ENCODE measurements at places on chromosomes 4 and X.

DNA sequence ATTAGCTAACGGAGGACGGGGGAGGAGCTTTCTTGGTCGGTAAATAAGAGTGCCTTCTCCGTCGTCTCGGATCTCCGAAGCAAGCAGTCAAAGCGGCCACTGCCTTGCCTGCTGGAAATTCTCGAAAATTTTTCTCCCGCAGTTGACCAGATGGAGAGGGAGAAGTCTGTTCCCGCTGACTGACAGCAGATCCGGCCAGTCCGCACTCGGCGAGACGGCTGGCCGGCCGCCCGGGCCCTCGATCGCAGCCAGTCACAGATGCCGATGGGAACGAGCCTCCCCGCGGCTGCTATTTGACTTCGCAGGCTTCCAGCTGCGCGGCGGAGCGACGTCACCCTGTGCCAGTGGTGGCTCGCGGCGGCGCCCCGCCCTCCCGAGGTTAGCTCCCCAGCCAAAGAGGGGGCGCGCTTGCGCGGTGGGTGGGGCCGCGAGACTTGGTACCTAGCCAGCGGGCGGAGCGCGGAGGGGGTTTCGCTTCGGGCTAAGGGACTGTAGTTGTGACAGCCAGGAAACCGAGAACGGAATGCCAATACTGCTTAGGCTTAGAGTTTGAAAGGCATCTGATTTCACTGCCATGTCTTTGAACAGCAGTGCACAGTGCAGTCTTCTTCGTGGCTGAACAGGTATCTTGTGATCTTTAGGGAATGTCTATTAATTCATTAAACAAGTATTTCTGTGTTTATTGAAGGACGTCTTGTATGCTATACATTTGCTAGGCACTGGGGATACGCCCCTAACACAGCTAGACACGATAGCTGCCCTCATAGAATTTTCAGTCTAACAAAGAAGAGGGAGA is at the start of gene PPM1K:
TSS of gene PPM1K (minus strand) at position 123 of the 796 bp plus-strand sequence. CDS start 5,978 bp downstream, outside the sequence.
- peak; percentile 99 for DNase-seq

- DNase-seq = peak; percentile 40
Observed at GRCh38 chr4:87838205-87838604, 5.4 kb downstream of the MEPE start.

DNA sequence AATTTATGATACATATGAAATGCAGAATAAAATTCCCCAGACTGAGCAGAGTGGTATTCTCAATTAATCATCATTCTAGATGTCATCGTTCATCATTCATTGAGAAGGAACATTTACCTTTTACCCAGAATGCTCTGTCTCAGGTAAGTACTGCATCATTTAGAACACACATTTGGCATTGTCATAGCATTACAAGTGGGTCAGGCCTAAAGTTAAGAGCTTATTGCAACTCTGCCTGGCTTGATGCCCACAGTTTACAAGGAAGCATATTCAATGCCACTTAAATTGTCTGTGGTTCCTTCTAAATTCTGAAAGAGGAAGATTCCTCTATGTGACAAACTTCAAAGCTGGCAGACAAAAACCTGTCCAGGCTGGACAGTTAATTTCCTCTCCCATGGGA is 87.3 kb downstream of the CAMK2D start:
- peak; percentile 23 for DNase-seq

- no peak for DNase-seq
Observed at GRCh38 chr4:41989994-41990364, 351 bp upstream of the SLC30A9 start.

- no peak for DNase-seq
Observed at GRCh38 chrX:54748626-54749025, 49.4 kb downstream of the ITIH6 start.

GRCh38 chr4:30630431-30630830 is 89.7 kb upstream of the PCDH7 start:
- DNase-seq = no peak

GRCh38 chr4:151567056-151567455 is 158.1 kb downstream of the FHIP1A start:
- DNase-seq = no peak

DNA sequence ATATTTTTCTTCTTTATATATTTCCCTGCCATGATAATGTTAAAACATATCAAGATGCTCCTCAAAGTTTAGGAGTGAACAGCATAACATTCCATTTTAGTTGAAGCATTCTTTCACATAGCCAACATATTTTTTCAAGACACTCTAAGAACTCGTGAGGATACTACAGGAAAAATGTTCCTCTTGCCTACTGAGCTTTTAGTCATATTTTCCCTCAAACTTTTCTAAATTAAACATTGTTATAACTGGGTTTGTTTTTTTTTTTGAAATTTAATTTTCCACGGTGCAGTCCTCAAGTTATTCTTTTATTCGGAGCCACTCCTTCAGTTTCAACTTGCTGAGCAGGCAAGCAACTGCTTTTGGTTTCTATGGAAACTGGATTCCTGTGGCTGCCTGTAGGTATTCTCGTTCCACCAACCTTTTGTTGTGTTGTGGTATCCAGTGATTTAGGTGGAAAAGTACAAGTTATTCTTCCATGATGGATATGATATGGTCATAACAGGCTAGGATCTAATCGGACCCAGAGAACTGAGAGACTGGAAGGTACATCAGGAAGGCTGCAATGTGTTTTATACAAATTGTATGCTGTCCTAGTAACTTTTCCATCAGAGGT is 248.0 kb downstream of the TRIML1 start:
- DNase-seq = peak; percentile 50

GRCh38 chrX:32514986-32515385 is 696.4 kb downstream of the DMD start:
- no peak for DNase-seq

- no peak for DNase-seq
Observed at GRCh38 chrX:118239178-118239870, 106.6 kb upstream of the WDR44 start.

DNA sequence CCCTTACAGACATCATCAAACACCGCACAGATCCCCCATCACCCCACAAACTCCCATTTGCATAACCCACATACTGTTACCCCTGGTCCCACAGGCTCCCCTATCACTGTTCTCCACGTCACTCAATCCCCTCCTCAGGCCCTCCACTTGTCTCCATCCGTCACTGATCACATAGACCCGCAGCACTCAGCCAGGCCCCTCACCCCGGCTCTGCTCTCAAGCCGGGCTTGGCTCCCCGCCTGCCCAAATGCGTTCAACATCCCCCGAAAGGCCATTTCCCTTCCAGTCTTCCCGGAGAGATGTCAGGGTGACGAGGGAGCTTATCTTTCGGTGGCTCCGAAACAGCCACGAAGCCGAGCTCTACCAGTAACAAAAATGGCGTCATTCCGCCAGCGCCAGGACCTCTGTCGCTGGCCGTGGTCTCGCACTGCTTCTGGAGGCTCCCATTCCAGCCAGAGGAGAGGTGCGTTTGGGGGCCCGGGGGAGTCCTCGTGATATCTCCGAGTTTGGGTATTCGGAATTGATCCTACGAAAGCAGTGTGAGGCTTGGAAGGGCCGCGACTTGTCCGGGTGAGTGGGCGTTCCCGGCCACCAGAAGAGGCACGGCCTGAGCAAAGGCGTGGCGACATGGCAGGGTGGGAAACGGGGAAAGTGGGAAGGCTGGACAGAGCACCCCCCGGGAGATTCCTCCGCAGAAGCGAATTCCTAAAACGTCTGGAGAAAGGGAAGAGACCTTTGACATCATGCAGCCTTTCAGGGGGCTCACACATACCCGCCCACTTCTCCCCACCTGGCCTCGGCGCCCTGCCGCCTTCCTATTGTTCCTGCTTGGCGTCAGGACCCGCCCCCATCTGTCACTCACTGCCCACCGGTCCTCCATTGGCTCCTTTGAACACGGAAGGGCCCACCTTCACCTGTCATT is at the start of gene ZNF630:
TSS of gene ZNF630 (minus strand) at position 577 of the 922 bp plus-strand sequence. CDS start 4,754 bp downstream, outside the sequence.
- peak; percentile 79 for DNase-seq

DNA sequence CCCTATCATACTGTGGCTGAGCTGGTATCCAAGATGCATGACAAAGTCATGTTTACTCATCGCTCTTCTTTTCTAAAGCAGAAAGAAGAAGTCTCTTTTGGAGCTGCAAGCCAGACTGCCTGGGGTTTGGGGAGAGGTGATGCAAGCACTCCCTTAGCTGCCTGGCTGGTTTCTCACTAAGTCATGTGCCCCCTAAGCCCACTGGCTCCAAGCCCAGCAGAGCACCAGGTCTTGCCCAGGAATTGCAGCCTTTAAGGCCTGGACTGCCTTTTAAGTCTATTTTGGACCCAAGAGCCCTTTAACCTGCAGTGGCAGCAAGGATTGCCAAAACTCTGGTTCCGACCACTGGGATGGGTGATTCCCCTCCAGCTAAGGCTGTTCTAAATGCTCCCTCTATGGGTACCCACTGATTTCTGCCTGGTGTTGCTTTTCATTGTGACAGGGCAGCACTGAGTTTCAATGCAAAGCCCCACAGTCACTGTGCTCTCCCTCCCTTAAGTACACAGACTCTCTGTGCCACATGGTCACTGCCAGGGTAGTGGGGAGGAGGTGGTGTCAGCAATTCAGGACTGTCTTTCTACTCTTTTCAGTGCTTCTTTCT is 548.6 kb downstream of the TLL1 start:
- peak; percentile 41 for DNase-seq

GRCh38 chr4:123638834-123639233 is 242.2 kb downstream of the SPRY1 start:
- DNase-seq = no peak

DNA sequence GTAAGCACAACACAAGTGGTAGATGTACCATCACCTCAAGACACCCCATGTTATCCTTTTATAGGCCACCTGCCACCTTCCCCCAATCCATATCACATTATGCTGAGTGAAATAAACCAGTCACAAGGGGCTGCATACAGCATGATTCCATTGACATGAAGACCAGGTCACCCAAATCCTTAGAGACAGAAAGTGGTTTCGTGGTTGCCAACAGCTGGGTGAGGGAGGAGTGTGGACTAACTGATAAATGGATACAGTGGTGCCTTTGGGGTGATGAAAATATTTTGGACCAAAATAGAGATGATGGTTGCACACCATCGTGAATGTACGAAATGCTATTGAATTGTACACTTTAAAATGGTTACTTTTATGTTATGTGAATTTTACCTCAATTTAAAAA is 65.7 kb upstream of the DMD start:
- no peak for DNase-seq

GRCh38 chr4:124409044-124409443 is 303.5 kb downstream of the ANKRD50 start:
- DNase-seq = no peak

DNA sequence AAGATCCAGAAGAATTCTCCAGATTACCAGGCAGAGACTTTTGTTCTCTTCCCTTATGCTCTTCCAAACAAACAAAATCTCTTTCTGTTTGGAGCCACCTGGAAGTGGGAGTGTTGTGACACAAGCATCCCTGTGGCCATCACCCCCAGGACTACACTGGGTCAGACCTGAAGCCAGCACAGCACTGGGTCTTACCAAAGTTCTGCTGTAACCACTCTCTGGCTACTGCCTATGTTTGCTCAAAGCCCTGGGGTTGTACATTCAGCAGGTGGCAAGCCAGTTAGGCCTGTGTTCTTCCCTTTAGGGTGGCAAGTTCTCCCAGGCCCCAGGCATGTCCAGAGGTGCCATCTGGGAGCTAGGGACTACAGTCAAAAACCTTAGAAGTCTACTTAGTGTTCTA is 43.7 kb upstream of the MAOA start:
- no peak for DNase-seq

GRCh38 chr4:108324450-108324849 is 155.7 kb upstream of the LEF1 start:
- no peak for DNase-seq

GRCh38 chrX:103681443-103681842 is 5.1 kb downstream of the MORF4L2 start:
- no peak for DNase-seq

DNA sequence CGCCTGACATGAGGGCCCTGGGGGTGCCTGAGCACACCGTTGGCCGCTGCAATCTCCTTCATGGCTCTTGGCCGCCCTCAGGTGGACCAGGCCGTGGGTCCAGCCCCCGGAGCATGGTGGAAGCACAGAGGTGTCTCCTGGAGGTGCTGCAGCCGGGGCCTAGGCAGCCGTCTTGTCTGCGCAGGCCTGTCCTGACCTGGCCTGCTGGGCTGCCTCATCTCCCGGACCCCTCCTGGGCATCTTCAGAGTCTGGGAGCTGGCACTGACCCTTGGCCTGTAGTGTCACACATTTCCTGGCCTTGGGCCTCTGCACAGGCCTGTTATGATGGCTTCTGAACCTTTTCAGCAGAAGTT is 20.9 kb downstream of the UVSSA start:
- DNase-seq = no peak

DNA sequence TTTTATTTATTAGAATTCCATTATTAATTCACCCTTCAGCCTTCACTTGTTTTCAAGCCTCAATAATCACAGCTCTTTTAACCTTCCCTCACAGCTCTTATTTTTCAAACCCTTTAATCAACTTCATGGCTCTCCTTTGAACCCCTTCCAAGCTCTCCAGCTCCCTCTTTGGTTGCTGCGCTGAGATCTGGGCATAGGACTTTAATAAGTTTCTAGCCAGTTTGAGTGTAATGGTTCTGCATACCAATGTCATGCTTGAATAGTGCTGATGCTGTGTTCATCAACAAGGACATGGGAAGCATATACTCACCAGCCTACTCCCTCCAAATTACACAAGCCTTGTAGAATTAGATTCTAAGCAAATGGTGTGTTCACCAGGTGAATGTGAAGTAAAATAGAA is 3.5 kb upstream of the RNF212 start:
- no peak for DNase-seq

DNA sequence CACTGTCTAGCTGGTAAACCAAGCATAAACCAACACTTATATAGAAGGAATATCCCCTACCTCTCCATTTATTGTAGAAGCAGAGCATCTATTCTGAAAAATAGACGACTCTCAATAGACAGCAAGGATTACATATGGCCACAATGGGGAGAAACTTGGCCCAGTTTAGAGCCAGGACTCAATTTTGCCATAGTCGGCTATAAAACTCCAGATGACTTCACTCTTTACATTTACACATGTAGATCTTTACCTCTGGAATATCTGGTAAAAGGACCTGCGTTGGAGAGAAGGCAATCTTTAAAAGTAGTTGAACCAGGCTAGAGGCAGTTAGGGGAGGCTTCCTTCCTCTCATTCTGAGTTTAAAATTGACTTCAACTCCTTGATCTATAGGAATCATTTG is 77.3 kb downstream of the HMGB2 start:
- DNase-seq = no peak

DNA sequence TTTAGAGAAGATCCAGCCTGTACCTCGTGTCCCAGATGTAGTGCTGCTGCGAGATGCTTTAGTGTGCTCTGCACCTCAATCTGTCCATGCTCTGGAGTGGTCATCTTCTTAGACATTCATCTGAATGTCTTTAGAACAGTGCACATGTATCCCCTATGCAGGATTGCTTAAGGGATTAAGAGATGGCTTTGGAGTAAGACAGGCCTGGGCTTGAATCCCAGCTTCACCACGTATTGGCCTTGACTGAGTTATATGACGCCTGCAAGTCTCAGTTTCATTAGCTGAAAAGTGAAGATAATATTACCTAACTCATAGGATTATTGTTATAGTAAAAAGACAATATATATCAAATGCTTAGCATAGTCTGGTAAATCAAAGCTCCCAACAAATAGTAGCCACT is 98.3 kb downstream of the NFKB1 start:
- peak; percentile 89 for DNase-seq

GRCh38 chrX:104205548-104205947 is 39.3 kb downstream of the FAM199X start:
- no peak for DNase-seq
